Tibial artery (tissue), 4 donors: ENCODE measurements at places on chromosomes 5 and 9.

DNA sequence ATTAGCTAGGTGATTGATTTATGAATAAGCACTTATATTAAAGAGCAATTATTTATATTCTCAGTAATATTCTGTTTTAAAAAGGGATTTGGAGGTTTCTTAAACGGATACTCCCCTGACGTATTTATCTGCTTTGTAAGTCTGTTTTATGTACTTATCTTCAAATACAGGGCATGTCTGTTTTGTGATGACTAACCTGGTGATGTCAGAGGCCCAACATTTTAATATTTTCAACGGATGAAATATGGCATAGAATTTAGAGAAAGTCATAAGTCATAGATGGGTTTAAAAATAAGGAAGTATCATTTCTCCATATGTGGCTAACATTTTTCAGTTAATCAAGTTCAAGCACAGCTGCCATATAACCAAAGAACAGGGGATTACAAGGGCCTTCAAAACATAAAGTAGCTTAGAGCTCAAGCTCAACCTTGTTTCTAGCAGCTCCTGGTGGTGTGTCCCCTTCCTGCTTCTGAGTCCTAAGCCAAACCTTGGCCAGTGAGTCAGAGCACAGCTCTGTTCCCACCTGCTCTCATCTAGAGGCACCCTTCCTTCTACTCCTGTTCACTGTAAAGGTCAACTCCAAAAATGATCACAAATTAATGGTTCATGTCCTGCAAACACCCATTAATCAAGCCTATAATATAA lies 131.4 kb downstream of the OXCT1 start:
- no peak for DNase-seq

DNA sequence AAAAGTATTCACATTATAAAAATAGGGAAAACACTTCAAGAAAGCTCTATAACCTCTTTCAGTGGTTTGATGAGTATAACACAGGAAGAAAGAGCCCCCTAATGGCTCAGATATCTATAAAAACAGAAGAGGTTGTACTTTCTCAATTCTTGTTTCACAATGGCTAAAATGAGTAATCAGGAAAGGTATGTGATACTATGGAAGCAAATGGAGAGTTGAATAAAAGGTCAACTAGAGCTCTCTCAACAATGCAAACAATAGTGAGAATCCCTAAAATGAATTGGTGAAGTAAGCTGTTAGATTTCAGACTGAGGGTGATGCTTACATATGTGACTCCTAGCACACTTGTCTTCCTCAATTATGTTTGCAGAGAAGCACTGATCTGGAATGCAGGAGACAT lies 584.6 kb upstream of the CDH18 start:
- DNase-seq = no peak

DNA sequence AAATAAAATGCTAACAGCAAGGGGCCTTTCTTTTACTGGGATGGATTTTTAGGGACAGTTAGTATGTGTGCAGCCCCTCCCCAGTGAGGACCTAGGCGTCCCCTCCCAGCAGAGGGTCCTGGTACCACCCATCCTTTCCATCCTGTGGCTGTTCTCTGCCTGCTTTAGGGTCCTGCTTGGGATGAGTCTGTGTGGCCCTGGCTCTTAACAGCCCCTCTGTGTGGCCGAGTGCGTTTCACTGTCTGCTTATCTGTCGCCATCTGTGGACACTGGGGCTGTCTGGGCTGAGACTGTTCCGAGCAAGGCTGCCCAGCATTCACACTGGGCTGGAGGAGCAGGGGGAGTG lies 17.0 kb downstream of the WNK2 start:
- DNase-seq = no peak

DNA sequence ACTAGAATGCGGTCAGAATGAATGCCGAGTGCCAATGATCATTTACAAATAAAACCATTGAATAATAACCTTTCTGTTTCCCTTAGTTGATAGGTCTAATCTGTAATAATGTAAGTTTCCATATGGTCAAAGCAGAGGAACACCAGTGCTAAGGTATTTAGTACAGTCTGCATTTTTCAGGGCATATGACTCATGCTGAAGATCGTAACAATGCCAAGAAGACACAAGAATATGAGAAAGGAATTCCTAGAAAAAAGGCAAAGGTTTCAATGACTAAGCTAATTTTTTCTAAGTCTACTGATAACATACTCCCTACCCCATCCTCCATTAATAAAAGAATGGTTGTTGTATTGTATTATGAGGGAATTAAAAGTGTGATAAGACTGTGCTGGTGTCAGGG lies 2.8 kb downstream of the OR1L8 start:
- DNase-seq = no peak

GRCh38 chr5:113266227-113266912 lies 168.4 kb downstream of the TSSK1B start:
- no peak for DNase-seq
